Stimulated activated CD8-positive, alpha-beta memory T cell treated with anti-CD3 and anti-CD28 coated beads, Interleukin-4, amount 100 ng/mL, for 4 hours (primary cell): ENCODE measurements at places on chromosomes 11 and 22.

DNA sequence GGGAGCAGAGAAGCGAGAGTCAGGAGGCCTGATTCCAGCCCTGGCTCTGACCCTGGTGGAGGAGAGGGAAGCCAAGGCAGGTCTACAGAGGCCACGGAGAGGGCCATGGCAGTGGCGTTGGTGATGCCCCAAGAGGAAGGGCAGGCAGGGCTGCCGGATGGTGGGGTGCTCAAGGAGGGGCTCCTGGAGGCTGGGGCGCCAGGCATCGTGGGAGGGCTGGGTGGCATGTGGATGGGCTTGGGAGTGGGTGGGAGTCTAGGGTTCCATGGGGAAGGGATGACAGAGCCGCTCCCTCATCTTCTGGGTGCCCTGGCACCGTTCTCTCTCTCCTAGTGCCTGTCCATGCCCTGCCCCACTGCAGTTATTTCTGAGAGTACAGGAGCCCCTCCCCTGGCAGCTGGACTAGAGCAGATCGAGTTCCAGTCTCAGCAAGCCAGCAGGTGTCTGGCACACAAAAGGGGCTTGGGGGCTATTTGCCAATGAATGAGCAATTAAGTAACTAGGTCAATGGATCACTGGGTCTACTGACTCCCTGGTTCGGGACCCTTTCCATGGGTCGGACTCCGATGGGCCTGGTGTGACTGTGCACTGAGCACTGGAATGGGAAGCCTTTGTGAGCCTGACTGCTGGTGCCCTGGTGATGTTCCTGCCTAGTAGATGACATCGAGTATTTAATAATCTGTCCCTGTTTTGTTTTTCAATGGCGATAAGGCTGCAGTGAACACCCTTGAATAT lies 570.0 kb downstream of the TBC1D22A start:
- no peak for DNase-seq

DNA sequence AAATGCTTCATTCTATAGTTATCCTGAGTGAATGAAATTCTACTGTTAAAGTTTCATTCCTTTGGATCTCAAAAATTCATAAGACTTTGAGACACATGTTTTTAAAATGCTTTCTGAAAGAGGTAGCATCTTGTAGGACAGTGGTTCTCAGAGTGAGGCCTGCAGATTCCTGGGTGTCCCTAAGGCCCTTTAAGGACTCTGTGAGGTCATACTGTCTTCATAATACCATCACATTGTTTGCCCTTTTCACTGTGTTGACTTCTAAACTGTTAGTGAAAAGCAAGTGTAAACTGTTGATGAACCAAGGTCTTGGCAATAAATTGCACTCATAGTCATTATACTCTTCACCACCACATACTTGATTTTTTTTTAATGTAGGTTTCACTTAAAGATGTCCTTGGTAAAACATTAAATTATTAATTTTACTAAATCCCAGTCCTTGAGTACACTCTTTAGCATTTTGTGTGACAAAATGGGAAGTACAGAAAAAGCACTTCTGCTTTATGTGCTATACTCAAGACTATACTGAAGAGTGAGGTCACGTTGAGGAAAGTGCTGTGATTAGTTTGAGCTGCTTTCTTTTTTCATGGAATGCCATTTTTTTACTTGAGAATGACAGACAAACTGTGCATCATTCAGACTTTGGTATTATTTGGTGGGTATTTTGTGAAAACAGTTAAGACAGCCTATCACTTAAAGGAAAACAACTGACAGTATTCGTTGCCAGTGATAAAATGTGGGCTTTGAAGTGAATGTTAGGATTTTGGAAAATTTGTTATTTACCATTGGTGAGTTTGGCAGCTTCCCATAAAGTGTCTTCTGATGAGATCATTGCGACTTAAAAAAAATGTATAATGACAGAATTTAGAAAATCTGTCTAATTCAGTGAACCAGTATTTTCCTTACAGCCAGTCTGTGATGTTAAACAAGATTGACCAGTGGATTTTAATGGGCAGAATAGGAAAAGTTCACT lies 61.1 kb downstream of the SPECC1L start:
- DNase-seq = no peak

GRCh38 chr11:74460065-74460464 lies 7.3 kb downstream of the KCNE3 start:
- DNase-seq = no peak

- no peak for DNase-seq
Observed at GRCh38 chr11:108551651-108552462, 41.7 kb downstream of the EXPH5 start.

DNA sequence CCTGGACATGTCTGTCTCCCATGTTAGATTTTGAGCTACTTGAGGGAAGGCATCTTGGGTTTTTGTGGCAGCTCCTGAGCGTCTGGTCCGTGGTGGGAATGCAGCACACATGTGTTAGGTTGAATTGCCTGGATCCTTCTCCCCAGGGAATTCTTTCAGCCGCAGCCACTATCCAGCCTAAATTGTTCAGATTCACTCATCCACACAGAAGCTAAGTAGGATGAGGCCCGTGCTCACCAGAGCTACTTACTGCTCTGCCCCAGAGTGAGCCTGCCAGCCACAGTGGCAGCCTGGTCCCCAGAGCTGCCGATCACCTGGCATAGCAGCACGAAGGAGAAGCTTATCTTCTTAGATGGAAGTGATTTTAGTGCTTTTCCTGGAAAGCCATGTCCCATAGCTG lies 34.4 kb upstream of the SORL1-AS1 start:
- no peak for DNase-seq

GRCh38 chr11:61957021-61957770 lies 7.0 kb downstream of the BEST1 start:
- DNase-seq = no peak

- no peak for DNase-seq
Observed at GRCh38 chr11:77106321-77106720, 3.7 kb downstream of the OMP start.

DNA sequence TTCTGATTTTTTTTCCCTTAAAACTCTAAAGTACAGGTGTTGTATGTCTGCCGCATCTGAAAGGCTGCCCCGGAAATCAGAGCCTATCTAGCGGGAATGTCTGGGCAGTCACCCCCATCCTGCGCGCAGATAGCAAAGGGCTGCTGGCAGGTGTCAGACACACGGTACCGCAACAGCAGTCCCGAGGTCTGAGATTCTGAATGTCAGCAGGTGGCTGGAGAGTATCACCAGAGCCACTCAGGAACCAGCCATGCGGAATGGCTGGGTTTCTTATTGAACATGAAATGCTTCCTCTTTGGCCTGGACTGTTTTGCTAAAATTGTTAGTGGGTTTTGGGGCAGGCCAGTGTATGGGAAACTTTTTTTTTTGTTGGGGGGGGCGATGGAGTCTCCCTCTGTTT lies 53.3 kb downstream of the CERK start:
- DNase-seq = no peak

DNA sequence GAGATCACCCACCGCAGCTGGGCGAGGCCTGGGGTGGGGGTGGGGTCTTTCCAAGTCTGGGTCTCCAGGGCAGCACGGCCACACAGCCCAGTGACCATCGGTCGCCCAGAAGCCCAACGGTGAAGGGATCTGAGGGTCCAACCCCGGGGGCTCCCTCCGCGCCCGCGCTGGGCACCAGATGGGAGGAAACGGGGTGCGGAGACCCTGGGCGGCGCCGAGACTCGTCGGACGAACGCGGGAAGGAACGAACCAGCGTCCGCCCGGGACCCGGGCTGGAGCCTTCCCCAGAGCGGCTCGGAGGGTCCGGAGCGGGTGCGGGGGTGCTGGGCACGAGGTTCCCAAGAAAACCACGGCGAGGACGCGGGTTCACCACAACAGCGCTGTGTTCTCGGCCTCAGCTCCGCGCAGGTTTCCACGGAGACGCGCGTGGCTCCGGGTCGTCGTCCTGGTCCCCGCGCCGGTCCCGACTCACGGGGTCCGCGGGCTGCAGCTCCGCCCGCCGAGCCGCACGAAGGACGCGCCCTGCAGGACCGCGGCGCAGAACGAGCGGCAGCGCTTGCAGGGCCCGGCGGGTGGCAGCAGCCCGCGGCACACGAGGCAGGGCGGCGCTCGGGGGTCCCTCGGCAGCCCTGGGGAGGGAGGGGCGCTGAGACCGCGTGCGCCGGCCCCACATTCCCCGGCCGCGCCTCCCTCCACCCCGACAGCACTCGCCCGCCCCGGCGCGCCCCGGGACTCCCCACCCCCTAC lies 2.3 kb upstream of the IL17REL start:
- no peak for DNase-seq

- no peak for DNase-seq
Observed at GRCh38 chr22:31496735-31497146, 405 bp downstream of the SFI1 start.

DNA sequence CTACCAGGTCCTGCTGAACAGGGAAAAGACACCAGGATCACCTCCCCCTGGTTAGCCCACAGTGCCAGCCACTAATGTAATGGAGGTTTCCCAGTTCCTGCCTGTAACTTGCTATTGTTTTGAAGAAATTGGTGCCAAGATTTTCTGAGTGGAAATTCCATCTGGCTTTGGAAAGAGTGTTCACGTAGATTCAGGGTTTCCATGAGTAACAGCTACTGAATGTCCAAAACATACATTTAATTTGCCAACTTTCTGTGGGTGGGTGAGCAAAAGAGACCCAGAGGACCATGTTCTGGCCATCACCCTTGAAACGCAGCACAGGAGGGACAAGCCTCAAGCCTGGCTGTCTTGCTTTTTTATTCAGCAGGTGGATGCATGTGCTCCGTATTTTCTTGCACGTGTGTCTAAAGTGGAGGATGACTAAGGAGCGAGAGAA lies 8.8 kb upstream of the DKK3 start:
- no peak for DNase-seq

DNA sequence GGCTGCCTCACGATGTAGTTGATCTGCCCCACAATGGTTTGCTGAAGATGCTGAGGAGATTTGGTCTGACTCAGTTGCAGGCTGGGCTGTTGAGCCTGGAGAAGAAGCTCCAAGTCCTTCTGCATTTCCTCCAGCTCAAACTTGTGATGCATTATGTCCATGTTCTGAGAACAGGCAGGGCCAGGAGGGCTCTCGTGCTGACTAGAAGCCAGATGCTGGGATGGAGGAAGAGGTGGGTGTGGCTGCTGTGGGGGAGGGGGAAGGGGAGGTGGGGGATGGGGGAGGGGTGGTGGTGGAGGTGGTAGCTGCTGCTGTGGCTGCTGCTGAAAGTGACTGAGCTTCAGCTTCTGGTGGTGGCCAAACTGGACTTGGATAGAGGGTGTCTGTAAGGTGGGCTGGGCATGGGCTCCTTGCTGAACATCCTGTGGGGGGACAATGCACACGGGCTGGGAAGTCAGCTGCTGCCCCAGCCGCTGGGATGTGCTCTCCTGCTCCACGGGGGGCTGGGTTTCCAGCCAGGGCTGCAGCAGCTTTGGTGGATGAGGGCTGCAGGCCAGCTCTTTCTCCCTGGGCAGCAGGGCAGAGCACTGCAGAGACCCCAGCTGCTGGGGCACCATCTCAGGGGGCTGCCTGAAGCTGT lies 42.1 kb downstream of the TRIM66 start:
- no peak for DNase-seq

DNA sequence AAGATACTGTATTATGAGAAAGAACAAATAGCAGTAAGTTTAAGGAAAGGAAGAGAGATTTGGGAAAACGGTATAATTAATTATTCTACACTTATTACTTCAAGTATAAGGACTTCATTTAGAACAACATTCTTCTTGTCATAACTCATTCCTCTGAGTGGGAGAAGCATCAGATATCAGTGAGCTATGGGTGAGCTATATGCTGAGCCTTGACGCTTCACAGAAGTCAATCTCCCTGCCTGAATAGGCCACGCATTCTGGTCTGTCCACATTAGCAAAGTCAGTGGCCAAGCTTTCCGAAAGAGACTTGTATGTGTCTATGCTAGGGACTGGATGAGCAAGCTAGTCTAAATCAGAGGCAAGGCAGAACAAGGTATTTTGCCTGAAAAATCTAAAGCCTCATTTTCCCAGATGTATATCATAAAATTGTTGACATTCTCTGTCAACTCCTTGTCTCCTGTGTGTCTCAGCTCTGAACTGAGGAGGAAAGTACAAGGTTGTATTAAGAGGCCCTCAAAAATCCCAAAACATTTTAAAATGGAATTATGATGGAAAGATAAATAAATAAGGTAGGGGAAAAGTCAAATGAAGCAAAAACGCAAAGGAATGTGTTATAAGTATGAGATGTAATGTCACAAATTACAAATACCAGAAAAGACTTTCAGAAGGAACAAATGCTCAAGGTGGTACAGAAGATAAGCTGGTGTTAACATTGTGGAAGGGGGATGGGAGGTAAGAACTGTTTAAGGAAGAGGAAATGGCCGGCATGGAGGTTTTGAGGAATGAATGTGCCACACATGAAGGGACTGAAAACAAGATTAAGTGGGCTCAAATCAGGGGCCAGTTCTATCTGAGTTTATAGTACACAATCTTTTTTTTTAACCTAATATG lies 1.4 kb downstream of the OR52N2 start:
- no peak for DNase-seq

DNA sequence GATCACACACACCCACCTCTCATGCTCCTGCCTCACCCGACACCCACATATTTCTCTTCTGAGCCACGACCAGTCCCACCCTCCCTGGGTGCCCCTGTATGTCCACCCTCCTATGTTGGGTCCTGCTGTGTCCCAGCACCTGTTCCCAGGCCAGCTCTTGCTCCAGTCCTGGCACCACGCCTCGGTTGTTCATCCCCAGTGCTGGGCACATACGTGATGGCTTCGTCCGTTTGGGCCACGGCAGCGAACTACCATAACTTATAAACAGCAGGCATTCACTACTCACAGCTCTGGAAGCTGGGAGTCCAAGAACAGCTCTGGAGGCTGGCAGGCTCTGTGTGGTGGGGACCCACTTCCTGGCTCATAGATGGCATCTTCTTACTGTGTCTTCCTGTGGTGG lies 116.9 kb downstream of the BRD1 start:
- no peak for DNase-seq

DNA sequence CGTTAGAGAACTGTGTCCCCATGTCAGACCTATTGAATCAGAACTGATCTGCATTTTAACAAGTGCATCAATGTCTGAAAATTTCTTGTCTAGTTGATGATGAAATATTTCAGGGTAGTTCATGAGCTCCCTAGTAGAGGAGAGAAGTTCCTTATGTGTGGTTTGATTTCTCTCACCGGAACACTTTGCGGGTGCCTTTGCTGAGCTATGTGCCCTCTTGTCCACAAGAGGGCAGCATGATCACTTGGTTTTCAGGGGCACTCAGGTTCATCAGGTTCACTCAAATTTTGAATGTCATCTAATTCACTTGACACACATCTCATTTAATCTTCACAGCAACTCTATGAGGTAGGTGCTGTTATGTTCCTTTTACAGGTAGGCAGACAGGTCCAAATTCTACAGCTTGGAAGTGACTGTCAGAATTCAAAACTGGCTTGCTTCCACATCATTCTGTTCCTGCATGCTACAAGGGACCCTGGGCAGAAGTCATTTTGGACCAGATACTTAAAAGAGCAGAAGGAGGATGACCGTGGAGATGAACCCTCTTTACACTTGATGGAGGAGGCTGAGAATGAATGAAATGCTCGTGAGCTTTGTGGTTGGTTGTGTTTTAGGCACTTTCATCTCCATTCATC lies 55.6 kb downstream of the P4HA3 start:
- DNase-seq = peak; percentile 2

GRCh38 chr11:37946155-37946766 lies 1348.2 kb upstream of the RAG2 start:
- no peak for DNase-seq

- no peak for DNase-seq
Observed at GRCh38 chr11:112963368-112963955, 2.2 kb downstream of the NCAM1 start.
